Effector CD8-positive, alpha-beta T cell (primary cell): ENCODE measurements at places on chromosomes 12 and 14.

DNA sequence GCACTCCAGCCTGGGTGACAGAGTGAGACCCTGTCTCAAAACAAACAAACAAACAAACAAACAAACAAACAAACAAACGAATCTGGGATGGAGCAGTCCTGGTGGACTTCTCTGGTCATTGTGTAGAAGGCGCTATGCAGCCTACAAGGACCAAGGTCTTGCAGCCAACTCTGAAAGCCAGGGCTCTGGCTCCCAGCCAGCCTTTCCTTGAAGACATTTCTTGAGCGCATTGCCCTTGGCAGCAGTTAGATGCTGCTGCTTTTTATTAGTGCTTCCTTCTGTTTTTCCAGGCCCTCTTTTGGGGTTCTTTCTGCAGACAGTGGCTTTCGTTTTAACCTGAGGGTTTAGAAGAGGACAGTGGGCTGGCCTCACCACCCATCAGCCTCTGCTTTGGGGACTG, 20.2 kb downstream of the CCDC177 start:
- DNase-seq = no peak

- no peak for DNase-seq
Observed at GRCh38 chr14:63039866-63040265, 5.4 kb downstream of the KCNH5 start.

DNA sequence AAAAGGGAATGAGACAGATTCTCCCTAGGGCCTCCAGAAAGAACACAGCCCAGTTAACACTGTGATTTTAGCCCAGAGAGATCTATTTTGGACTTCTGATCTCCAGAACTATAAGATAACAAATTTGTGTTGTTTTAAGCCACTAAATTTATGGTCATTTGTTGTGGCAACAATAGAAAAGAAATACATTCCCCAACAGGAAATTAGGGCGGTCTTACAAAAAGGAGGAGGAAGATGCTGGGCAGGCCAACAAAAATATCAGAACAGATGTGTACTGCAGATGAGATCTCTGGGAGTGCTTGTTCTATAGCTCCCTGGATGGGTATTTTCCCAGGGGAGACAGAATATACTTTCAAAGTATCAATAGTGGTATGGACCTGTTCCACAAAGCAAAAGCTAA, 32.0 kb upstream of the SOCS2 start:
- DNase-seq = no peak

- DNase-seq = no peak
Observed at GRCh38 chr14:90675399-90675798, 140.8 kb downstream of the TTC7B start.

DNA sequence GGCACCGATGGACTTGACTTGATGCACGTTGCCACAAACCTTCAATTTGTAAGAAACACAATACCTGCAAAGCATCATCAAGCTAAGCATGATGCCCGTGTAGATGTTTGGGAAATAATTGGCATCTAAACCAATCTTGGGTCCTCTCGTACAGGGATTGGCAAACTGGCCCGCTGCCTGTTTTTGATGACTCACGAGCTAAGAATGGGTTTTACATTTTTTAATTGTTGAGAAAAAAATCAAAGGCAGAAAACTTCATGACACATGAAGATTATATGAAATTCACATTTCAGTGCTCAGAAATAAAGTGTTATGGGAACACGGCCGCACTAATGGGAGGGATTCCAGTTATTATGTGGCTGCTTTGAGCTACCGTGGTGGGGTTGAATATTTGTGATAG, 10.9 kb downstream of the MTA1 start:
- no peak for DNase-seq

DNA sequence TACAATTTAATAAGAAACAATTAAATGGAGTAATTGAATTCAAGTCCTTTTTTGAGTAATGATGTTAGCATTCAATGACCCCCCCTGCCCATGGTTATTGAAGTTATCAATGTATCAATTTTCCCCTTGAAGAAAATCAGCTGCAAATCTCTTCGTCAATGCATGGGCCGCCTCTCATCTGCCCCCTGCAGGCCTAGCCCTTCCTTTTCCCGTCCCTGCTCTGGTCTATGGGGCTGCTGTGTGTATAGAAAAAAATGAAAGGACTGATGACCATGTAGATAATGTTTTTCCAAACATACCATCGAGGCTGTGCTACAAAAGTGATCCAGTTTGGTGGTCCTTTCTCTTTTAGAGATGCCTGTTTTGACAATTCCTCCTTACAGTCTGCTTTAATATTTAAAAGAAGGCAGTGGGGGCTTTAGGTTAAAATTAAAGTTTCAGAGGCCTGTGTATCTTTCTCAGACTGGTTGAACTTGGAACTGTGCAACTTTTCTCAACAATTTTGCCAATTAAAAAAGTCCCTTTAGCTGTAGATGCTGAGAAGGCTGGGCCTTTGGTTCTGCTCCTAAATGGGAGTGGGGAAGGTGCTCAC, 98.4 kb downstream of the APAF1 start:
- no peak for DNase-seq

- no peak for DNase-seq
Observed at GRCh38 chr12:68406134-68406576, 74.0 kb upstream of the MDM1 start.

DNA sequence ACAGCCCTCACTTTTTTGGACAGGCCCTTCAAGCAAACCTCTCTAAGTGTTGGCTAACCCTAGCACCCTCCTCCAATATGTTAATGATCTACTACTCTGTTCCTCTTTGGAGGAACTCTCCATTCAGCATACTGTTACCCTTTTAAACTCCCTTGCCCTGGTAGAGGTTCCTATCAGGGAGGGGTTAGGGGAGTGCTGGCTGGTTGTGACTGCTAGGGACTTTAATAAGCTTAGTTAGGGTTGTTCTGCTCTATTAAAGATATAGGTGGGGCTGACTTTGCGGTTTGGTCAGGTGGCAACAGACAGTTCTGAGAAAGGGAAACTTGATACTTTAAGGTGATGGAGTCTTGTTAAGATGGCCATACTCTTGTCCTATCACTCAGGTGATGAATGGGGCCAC, 301.5 kb upstream of the FBXO33 start:
- no peak for DNase-seq

GRCh38 chr14:24866067-24866639, 183.8 kb downstream of the STXBP6 start:
- no peak for DNase-seq

- DNase-seq = no peak
Observed at GRCh38 chr14:51457843-51458562, 193.7 kb upstream of the FRMD6 start.

- no peak for DNase-seq
Observed at GRCh38 chr14:39015360-39015961, 87.6 kb downstream of the SEC23A start.

DNA sequence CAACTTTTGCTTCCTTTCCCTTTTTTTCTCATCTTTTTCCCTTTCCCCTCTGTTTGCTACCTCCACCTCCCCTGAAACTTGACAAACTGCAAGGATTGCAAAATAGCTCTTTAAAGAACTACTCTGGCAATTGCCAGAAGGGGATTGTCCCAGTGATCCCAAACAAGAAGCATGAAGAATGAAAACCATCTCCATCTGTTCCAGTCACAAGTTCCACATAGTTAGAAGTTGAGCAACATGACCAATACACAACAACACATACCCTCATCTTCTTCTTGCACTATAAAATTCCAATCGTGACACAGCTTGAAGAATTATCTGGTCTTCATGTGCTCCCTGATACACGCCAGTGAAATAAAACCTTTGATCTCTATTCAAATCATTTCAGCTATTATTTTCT, 93.7 kb upstream of the USP15 start:
- DNase-seq = no peak

DNA sequence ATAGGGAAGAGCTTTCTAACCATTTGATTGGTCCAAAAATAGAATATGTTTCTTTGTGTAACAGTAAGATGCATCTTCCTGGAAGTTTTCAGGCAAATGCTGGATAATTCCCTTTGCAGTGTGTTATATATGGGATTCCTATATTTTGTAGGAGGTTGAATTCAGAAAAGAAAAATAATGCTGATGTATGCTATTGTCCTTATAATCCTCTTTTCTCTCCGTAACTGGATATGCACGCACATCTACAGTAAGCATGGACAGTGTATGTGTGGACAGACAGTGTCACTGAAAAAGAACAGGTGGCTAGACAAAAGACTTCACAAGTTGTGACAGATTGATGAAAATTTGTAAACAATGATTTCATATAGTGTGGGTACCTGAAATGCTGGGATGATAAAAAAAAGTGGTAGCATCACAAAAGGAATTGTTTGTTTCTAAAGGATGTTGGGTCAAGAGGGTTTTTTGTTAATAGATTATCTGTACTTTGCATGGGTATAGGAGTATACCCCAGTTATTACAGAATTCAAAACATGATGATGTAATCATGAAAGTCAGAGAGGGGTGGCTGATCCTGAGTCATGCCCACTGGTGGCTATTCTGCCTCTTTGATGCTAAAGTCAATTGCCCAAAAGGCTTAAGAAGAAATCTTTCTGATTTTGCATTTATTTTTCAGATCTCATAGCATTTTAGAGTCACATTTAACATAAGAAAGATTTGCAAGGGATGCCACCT, 160.7 kb upstream of the TMTC1 start:
- DNase-seq = no peak

DNA sequence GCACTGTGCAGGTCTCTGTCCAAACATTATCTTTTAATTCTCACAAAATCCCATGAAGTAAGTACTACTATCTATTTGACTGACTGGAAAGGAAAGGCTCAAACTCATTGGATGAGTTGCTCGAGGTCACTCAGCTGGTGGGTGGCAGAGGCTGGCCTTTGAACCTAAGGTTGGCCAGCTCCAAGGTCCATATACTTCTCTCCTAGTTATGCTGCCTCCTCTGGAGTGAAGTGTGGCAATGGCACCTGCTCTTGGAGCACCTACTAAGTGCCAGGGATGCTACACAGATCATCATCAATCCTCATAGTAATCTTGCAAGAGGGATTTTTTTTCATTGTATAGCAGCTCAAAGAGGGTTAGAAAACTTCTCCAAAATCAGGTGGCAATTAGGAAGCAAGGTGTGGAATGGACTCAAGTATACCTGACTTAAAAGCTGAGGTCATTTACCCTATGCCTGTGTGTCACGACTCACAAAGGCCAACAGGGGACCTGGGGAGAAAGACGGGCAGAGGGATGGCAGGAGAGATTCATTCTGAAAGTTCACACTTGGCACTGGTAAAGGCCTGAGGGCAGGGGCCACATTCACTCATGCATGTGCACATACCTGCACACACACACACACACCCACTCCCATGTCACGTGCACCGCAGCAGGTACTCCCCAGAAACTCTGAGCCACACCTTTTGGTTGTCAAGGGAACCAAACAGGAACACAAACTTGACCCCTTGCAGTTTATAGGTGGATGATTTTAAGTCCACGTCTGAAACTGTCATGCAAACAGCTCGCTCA, 146.4 kb downstream of the FOXN3 start:
- DNase-seq = no peak

DNA sequence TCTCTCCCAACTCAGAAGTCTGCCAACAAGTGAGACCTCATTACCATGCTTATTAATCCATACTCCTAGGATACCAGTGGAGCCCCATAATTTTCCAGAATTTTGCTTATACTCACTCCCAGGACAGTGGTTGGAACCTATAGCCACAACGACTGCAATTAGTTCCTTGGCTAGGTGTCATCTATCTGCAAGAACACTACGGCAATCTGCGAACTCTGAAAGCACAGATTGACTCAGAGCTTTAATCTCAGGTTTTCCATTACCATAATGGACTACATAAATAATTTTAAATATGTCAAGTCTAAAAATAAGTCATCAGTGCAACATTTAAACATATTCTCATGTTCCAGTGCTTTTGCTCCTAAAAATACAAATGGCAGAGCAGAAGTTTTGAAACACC, 33.4 kb downstream of the TMTC3 start:
- DNase-seq = no peak

- DNase-seq = no peak
Observed at GRCh38 chr14:99424306-99424877, 56.3 kb downstream of the SETD3 start.

- peak; percentile 10 for DNase-seq
Observed at GRCh38 chr14:100640471-100641273, 53.5 kb upstream of the BEGAIN start.

DNA sequence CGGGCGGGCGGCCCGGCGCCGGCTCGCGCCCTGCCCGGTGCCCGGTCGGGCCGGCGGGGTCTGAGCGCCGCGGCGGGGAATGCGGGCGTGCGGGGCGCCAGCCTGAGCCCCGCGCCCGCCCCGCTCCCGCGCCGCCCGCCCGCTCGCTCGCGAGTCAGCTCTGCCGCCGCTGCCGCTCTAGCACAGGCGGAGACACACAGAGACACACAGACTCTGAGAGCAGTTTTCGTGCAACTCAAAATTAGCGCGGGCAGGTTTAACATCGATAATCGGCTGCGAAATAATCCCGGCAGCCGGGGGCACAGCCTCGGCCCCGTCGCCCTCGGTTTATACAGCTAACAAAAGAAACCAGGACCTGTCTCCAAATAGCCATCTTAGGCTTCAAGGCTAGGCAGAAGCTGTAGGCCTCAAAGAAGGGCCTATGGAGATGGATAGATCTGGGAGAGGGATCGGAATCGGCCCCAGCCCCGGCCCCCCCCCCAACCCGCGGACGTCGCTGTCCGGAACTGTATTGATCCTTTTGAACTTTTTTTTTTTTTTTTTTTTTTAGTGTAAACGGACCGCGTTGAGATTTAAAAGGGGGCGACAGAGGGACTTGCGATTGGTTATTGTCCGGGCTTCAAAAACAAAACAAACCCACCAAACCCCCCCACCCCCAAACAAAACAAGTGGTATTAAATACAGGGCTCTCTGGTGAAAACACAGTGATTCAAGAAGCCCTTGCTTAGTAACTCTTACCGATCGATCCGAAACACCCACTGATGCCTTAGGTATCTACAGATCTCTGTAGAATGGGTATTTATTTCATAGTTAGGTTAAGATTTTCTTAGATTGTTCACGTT, 1.1 kb downstream of the ARID2 start:
- DNase-seq = peak; percentile 37

- no peak for DNase-seq
Observed at GRCh38 chr14:56899829-56900228, 89.5 kb upstream of the OTX2 start.

DNA sequence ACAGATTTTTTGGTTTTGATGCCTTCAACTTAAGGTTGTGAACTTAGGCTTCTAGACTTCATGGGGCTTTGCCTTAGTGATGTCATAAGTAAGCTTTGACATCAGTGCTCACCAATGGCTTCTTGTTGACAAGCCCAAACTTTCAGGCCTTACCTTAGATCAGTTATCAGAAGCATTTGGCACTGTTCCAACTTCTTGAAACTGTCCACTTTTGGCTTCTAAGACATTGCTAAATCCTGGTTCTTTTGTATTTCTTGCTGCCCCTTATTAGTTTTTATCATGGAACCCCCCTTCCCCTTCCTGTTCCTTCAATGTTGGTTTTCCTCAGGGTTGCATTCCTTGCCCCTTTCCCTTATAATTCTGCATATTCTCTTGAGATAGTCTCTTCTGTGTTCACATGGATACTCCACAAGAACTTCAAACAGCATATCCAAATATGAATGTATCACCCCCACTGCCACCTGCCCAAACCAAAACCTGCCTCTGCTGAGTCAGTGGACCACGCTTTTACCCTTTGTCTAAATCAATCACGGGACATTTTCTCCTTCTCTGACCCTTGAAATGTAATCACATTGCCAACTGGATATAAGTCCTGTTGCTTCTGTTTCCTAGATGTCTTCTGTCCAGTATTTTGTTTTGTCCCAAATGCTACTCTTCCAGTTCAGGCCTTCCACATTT, 7.9 kb downstream of the PFKM start:
- no peak for DNase-seq

GRCh38 chr14:58288106-58288792, 10.1 kb upstream of the ARID4A start:
- DNase-seq = no peak

- no peak for DNase-seq
Observed at GRCh38 chr12:29725587-29726320, 58.0 kb downstream of the TMTC1 start.
